ENCODE measurements at places on chromosomes 5 and 9.

DNA sequence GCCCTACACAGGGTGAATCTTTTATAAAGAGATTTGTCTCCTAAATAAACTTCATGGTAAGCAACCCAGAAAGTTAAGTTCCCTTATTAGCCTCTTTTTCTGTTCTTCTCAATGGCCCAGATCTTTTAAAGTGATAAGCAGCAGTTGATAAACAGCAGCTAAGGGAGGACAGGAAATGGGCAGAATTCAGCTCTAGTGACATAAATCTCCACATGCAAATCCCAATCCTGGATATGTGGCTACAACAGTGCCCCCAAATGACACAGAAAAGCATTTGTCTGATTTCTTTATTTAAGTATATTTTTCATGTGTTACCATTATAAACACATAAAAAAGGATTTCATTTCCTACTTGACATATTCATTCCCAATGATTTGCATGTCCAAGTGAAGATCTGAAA, 199.0 kb downstream of the DTWD2 start:
- no peak for DNase-seq

GRCh38 chr5:91136271-91136670, 246.8 kb downstream of the ARRDC3 start:
- DNase-seq, result no peak

GRCh38 chr5:114467729-114468128, 105.9 kb downstream of the KCNN2 start:
- DNase-seq, result no peak

DNA sequence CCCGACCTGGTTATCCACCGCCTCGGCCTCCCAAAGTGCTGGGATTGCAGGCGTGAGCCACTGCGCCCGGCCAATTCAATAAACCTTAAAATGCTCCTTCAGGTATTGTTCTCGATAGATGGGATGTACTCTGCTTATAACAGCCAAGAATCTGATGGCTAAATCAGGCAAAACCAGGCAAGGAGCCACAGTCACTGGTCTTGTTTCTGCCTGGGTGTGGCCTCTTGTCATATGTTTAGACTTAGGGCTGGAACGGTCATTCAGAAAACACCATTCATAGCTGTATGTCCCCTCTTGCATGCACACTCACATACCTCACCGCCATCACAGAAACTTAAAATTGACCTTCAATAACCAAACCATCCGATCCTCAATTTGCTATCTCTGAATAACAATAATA, 7.7 kb downstream of the FAM219A start:
- DNase-seq, result no peak

DNA sequence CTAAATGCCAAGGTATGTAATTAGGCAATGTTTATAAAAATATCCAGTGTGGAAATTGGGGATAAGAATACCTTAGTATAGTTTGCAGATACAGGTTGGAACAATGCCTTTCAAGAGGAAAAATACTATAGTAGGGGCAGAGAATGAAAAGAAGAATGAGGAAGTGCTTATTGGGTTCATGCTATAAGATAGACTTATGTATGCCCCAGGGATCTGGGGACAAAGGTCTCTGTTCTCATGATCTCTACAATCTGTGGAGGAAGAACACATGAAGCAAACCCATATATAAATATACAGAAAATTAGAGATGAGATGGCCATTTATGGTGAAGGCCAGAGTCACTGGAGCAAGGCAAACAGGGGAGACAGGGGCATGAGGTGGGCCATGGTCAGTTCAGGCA, 106.5 kb upstream of the DAB2 start:
- DNase-seq, result no peak

DNA sequence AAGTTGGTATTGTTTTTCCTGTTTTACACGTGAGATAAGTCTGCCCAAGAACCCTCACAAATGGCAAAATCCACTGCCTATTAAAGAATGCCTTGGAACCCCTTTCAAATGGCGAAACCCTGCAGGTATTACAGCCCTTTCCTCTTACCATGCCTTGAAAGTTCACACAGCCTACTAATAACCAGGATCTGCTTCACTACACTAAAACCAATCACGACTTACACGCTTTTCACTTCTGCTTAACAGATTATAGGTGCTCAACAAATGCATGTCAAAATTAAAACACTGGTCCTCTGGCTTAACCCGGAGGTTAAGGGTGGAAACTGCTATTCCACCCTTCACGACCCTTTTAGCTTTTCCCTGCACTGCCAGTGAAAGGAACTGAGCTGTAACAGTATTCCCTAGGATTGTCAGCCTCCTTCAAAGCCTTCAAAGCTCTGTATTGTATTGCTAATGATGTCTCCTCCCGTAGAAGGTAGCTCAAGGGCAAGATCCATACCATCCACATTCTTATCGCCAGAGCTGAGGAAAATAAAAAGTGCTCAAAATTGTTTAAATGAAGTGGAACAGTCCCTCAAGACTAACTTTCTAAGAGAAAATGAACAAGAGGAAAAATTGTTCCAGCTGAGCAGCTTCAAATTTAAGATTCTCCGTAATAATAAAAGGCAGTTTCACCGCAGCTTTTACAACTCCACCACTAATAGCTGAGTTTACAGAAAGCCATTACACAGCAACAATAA, 997 bp downstream of the AUH start:
- no peak for DNase-seq

GRCh38 chr5:132269635-132270334, 12.3 kb downstream of the PDLIM4 start:
- no peak for DNase-seq

GRCh38 chr9:90325913-90326653, 316.5 kb downstream of the DIRAS2 start:
- DNase-seq, result no peak

GRCh38 chr5:146466521-146467349, 19.6 kb downstream of the TCERG1 start:
- DNase-seq, result no peak

- no peak for DNase-seq
Observed at GRCh38 chr9:86340356-86341006, 13.7 kb downstream of the TUT7 start.

- DNase-seq, result no peak
Observed at GRCh38 chr5:179731791-179732411, 721 bp upstream of the MAML1 start.

DNA sequence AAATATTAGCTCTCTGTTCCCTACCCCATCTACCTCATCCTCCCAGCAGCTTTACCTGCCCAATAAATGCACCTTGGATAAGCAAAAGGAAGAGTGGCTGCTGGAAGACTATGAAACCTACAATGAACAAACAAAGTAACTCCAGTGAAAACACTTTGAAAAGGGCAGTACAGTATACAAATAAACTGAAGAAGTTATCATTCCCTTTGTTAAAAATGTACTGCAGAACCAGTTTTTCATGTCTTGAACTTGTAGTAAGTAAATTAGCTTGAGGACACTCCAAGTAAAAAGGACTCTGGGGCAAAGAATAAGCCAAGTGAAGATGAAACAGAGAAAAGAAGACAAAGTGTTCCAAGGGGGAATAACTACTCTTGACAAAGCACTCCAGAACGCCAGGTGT, 457.1 kb downstream of the DTWD2 start:
- no peak for DNase-seq

DNA sequence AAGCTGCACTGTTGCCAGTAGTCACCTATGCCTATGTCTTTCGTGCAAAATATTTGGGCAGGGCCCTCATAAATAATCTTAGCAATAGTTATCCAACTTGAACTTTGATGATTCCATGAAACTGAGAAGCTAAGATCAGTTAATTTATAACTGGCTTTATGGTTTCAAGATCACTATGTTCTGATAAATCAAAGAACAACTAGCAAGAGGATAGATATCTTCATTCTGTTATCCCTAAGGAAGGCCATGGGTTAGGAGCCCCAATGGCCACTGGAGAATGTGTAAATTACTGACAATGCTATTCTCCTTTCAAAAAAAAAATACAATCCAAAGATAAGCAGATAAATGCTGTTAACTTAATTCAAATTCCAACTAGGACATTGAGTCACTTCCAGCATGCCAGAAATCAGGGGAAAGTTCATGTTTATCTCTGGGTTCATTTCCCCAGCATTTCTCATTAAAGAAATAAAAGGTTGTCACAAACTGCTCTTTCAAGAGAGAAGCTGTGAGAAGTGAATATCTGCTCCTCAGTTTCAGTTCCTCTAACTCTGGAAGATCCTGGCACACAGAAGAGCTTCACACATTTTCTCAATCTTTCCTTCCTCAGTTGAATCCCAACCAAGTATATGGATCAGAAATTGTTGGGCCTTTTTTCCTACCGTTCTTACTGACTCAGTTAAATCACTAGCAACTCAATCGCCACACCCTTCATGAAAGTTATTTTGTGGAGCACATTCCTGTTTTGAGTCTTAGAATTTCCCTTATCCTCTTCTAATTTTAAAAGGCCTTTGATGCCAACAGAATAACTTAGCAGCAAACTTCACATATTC, 59.6 kb upstream of the SLC1A1 start:
- DNase-seq, result no peak

GRCh38 chr5:85132269-85132668, 747.6 kb upstream of the EDIL3 start:
- DNase-seq, result no peak

DNA sequence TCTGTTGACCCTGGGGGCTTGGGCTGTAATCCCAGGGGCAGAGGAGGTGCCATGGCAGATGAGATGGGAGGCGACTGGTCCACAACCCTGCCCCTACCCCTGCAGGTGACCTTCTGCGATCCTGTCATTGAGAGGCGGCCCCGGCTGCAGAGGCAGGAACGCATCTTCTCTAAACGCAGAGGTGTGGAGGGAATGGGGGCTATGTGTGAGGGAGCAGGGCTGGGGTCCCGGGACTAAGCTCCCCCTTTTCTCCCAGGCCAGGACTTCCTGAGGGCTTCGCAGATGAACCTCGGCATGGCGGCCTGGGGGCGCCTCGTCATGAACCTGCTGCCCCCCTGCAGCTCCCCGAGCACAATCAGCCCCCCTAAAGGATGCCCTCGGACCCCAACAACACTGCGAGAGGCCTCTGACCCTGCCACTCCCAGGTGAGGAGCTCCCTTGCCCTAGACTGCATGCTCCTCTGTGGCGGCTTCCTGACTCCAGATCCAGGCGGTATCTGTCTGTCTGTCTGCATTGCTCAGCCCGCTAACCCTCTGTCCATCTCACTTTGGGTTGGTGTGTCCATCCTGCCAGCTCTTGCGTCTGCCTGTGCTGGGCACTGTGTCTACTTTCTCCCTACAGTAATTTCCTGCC, 9.9 kb downstream of the ZDHHC12 start:
- no peak for DNase-seq

- no peak for DNase-seq
Observed at GRCh38 chr5:78597974-78598371, 50.6 kb downstream of the LHFPL2 start.

GRCh38 chr5:167261309-167262100, 1029.9 kb upstream of the WWC1 start:
- no peak for DNase-seq

DNA sequence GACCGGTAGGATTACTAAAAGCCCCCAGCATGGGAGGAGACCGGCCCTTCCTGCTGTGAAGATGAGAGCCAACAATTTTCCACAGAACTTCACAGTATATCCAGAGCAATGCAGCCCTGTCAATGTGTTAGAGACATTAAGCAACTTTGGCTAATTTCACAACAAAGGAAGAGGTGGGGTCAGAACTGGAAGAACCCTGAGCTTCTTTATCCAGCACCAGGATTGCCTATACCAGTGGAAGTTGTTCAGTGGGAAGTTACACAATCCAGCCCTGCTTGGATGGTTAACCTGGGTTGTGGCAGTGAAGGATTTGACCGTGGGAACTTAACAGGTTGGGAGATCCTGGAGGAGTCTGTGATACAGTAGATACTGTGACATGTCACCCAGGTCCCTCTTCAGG, 197.0 kb downstream of the FBN2 start:
- DNase-seq, result no peak

GRCh38 chr5:66241136-66241825, 97.2 kb downstream of the SREK1 start:
- DNase-seq, result no peak

DNA sequence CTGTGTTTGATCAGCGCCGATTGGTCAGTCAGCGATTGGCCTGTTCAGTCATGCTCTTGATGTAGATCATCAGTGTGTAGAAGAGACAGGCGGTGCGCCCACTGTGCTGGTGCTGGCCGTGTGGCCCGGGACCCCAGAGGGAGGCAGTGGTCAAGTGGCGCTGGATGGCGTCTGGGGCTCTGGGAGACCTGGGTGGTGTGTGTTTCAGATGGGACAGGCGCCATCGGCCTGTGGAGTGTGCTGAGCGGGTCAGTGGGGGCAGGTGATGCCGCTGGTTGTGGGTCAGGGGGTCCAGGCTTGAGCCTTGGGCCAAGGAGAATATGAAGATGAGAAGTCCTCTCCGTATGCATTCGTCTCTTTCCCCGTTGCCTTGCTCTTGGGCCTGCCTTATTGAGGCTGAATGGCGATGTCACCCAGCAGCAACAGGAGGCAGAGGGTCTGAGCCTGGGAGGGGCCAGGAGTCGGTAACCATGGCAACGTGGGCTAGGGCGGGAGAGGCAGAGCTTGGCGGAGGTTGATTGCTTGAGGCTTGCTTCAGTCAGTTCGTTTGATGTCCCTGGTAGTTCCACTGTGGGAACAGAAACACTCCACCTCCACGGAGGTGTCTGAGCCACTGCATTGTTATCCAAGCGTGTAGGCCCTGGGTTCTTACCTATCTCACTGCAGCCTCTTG, 117.8 kb upstream of the CACNA1B start:
- DNase-seq, result no peak

- no peak for DNase-seq
Observed at GRCh38 chr9:71876106-71876505, 34.9 kb downstream of the ABHD17B start.

- DNase-seq, result no peak
Observed at GRCh38 chr9:88905506-88905905, 85.8 kb upstream of the S1PR3 start.

DNA sequence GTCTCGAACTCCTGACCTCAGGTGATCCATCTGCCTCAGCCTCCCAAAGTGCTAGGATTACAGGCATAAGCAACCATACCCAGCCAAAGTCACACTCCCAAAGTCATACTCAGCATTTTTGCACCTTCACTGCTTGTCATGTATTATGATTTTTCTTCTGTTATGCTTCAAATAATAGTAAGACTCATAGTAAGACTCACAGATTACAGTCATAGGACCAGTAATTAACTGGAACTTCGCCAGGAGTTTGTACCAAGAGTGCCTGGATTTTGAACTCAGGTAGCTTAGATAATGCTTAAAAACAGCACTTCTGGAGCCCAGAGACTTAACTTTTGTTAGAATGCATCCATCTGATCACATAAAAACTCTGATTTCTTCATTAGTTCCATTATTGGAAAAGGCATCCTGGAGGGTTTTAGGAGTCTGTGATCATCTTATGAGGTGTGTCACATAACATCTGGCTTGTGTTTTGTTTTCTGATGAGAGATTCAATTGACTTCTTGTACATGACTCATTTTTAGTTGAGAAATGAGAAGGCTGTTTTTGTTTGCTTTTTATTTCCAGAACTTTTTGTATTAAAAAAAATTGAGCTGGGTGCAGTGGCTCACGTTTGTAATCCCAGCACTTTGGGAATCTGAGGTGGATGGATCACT, 131.5 kb downstream of the ADAMTS19 start:
- no peak for DNase-seq

DNA sequence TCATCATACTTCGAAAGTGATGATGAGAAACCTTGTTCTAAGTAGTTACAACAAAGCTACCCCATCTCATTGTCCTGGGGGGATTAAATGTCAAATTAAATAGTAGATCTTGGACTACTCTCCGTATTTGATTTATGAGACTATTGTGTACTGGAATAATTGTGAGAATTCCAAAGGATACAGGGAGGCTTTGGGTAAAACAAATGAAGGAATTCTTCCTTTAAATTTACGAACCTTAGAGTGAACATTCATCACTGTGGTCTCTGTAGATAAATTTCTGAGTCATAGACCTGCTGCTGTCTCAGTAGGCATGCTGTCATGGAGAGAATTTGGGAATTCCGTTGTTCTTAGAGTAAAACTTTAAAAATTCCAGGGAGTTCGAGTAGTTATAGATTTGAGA, 836.2 kb downstream of the DNAH5 start:
- no peak for DNase-seq
